Epithelial cell of proximal tubule (primary cell): ENCODE measurements at places on chromosomes 7 and 10. TPM values are rescaled to one million over a fixed set of nuclear protein-coding genes. Genes with fewer than 3 reads are reported as not detected.

GRCh38 chr10:3192856-3193635 is 20.5 kb upstream of the PITRM1 start:
- no peak for DNase-seq

DNA sequence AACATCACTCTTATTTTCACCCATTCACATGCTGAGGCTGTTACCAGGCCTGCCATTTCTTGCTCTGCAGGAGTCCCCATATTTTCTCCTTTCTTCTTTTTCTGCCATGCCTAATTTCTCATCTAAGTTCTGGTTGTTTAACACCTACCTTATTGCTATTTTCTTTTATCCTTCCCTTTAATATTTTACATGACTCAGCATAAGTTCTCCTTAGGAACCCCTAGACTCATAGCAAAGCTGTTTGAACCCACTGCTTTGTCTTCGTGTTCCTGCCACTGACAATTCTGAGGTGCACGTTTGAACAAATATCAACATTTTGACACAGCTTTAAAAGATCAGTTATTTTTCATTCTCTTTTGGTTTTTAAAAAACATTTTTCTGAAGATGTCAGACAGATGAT is 98.2 kb downstream of the KIF20B start:
- DNase-seq: no peak

DNA sequence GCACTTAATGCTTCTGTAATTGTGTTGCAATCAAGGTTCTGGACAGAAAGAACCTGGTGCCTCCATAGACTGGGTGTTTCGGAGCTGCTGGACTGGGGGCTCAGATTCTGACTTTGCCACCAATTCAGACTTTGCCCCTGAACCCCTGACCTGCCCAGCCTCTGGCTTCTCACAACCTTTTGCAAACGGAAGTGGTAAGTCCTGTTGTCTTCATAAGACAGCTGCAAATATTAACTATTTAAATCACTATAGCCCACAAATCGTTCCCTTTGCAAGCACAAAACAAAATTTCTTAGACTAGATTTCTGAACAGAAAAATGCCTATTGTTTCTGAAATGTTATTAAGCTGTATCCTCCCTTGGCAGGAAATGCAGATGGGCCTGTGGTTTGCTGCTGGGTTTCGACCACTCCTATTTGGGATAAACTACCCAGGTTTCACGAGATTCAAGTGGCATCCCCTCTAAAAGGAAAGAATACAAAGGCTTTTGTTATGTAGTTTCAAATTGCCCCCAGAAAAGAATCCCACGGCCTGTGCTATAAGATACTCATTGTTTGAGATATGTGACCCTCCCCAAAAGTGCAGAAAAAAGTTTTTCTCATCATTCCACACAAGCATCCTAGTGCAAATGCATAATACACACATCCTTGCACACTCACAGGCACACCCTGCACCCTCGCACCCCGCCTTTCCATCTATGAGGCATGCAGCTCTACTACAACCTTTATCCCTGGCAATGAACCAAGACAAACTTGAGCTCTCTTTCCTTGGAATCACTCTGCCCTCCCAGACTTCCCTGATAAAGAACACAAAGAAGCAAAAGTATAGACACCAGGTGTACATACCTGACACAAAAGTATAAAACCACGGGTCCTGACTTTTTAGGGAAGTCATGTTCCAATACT is 209.1 kb downstream of the PRPF18 start:
- no peak for DNase-seq

DNA sequence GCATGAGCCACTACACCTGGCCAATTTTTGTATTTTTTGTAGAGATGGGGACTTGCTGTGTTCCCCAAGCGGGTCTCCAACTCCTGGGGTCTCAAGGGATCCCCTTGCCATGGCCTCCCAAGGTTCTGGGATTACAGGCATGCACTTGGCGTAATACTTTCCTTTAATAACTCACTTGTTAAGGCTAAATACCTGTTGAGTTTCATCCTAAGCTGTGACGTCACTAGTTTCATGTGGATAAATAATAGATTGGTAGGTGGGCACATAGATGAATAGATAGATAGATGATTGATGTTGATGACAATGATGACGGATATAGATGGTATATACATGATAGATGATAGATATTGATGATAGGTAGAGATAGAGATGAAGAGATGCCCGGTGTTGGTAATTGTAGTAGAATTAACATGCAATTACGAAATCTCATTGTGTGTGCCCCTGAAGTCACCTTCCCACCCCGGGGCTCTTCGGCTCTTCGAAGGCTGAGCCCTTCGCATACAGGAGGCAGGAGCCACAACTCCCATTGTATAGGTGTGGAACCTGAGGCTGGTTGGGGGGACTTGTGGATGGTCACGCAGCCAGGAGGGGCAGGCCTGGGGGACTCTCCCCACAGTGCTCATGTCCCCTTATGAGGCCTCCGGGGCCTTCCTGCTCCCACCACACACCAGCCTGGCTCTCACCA is 2.6 kb downstream of the GRIFIN start:
- no peak for DNase-seq

THNSL1 gene
- 0.58 and 2.4 TPM in 2 replicates for total RNA-seq

AGAP9 gene
- total RNA-seq: 1.8 and 7.1 TPM in 2 replicates
